ENCODE measurements at places on chromosomes 6 and 20. TPM values are rescaled to one million over a fixed set of nuclear protein-coding genes. Genes with fewer than 3 reads are reported as not detected.

PAX1 gene
- polyA plus RNA-seq = 0.05 TPM

PLEKHG1 gene
- polyA plus RNA-seq = 8.8 TPM

PARD6B gene
- 13.4 TPM for polyA plus RNA-seq

HSPA1A gene
- polyA plus RNA-seq = 161 TPM

FAM8A1 gene
- polyA plus RNA-seq = 12.1 TPM

COX4I2 gene
- polyA plus RNA-seq = 21.0 TPM

MAN1A1 gene
- polyA plus RNA-seq = 27.3 TPM

LPA gene
- polyA plus RNA-seq = 0.03 TPM

COL21A1 gene
- polyA plus RNA-seq = 5.3 TPM

MDC1 gene
- polyA plus RNA-seq = 9.9 TPM

TRAPPC3L gene
- 0.07 TPM for polyA plus RNA-seq

PRDM13 gene
- not detected for polyA plus RNA-seq

ADGB gene
- polyA plus RNA-seq = 1.4 TPM

BANF2 gene
- not detected for polyA plus RNA-seq

Data from lung (tissue), 17 donors.